ENCODE measurements at places on chromosomes 16 and 17. TPM values are rescaled to one million over a fixed set of nuclear protein-coding genes. Genes with fewer than 3 reads are reported as not detected.

- no peak for DNase-seq
Observed at GRCh38 chr16:57821149-57821971, 19.1 kb upstream of the KIFC3 start.

GRCh38 chr17:5786510-5786875, 202.2 kb upstream of the NLRP1 start:
- DNase-seq, result no peak

GRCh38 chr16:9364721-9365369, 273.4 kb downstream of the HAPSTR1 start:
- no peak for DNase-seq

KRT31 gene
- 39.4 TPM for polyA plus RNA-seq

GRCh38 chr16:57826706-57827625, 24.7 kb upstream of the KIFC3 start:
- DNase-seq, result no peak

RBBP6 gene
- 13.1 TPM for polyA plus RNA-seq

GAST gene
- 0.62 TPM for polyA plus RNA-seq

DNA sequence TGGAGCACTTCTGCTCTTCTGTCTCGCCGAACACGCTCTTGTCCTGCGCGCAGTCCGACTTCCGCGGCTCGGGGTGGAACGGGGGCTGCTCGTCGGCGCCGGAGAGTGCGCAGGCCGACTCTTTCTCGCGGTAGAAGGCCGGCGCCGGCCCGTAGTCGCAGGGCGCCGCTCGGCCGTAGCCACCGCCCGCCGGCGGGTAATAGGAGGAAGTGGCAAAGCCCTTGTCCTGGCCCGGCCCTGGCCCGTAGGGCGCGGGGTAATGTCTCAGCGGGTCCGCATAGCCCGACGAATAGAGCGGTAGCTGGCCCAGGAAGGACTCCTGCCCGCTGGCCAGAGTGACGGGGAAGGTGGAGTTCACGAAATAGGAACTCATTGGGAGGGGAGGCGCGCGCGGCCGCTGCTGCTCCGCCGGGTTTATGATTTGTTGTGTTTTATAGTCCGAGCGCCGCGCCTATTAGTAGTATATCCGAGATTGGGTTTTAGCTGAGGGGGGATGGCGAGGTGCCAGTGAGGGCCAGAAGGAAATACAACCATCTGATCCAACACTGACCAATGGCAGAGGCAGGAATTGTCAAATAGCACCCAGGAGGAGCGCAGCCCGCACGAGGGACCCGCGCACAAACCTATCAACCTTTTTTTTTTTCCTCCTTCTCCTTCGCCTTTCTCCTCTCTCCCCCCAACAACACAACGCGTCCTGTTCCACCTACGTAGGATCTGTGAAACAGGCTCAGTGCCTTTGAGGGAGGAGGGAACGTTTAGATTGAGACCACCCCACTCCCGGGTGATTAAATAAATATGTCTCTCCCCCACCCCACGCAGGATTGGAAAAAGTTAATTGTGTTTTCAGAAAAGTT, 4.4 kb upstream of the HOXB5 start:
- DNase-seq, result no peak

DNA sequence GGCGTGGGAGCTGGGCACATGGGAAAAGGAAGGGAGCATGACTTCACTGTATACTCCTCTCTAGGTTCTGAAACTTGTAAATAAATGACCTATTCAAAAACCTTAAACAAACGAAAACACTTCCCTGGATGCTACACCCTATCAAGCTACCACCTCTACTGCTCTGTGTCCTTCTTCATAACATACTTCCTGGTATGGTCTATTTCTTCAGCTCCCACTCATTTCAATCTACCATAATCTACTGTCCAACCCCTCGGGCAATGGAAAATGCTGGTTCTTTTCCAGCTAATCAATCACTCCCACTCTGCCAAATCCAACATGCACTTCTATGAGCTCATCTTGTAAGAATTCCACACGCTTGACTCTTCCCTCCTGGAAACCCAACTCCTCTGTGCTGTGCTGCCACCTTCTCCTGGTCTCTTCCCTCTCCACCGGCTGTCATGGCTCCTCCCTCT, 42.4 kb downstream of the AMFR start:
- DNase-seq, result peak; percentile 64

DNA sequence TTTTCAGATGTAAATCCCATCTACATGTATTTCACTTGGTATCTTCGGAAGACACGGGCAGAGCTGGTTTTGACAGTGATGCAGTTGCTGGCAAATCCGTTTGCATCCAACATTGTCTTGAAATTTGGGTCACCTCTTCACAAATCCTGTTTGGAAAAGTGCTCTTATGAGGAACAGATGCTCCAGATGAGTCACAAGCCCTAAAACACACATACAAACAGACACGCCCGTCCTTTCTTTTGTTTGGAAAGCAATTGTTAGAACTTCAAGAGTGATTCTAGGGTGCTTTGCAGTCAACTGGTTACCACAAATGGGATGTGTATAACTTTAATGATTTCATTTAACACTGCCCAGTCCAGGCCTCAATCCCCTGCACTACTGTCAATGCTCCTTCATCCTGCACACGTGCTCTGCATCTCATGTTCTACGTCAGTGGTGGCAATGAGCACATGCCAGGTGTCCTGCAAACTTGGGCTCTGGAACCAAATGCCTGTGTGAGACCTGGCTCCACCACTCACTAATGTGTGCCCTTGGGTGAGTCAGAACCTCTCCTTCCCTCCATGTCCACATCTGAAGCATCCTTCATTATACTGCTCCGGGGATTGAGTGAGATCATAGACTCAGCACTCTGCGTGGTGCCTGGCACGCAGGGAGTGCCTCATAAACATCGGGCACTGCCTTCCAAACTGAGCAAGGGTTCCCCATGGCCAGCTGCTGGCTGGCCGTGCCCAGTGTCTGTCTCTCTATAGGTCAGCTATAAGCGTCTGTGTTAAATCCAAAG, 19.3 kb upstream of the FOXF1 start:
- DNase-seq, result no peak

NOG gene
- polyA plus RNA-seq, result 5.4 TPM

LRRC46 gene
- polyA plus RNA-seq, result 0.60 TPM
